Stimulated activated CD4-positive, alpha-beta T cell treated with anti-CD3 and anti-CD28 coated beads, Interleukin-15, amount 100 ng/mL, for 1 hour (primary cell): ENCODE measurements at places on chromosomes 11 and 22.

- no peak for DNase-seq
Measured at GRCh38 chr22:25663654-25664053, 78.3 kb upstream of the MYO18B start.

DNA sequence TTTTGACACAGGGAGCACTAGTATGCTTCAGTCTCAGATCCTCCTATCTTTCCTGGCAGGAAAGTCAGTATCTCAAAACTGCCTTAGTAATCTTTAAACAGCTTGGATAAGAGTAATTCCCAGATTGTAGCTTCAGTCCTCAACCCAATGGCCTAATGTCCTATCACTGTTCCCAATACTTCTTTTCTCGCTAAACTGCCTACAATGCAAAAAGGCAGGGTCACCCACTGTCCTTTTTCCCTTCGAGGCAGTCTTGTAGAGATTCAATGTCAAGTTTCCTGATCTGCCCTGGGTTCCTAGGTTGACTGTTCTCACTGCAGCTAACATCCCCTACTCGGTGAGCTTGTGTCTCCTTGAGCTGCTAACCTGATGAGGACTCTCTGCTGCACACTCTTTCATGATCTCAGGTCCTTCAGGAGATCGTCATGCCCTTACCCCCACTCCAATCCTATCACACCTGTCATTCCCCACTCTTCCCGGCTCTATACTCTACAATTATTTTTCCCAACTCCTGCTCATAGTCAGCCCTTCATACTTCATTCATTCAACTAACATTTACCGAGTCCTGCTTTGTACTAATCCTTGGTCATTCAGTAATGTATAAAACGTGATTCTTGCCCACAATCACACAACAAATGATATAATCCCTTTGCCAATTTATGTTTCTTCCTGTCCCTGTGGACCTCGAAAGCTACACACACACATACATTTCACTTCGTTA lies 904 bp downstream of the C2CD3 start:
- DNase-seq = no peak

DNA sequence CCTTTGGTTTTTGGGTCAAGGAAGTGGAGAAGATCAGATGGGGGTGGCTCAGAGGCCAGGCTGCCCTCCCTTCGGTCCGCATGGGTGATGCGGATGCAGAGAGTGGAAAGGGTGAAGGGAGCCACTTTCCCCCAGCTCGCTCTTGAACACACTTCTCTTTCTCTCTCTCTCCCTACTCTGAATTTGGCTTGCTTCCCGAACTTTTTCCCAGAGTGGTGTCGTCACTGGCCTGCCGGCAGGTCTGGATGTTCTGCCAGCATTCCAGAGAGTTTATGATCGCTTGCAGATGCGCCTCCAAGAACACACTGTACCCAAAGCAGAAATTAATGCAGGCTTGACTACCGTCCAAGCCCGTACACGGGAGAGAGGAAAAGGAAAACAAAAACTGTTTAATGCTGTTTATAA lies 103.2 kb downstream of the ZBTB16 start:
- DNase-seq = no peak

DNA sequence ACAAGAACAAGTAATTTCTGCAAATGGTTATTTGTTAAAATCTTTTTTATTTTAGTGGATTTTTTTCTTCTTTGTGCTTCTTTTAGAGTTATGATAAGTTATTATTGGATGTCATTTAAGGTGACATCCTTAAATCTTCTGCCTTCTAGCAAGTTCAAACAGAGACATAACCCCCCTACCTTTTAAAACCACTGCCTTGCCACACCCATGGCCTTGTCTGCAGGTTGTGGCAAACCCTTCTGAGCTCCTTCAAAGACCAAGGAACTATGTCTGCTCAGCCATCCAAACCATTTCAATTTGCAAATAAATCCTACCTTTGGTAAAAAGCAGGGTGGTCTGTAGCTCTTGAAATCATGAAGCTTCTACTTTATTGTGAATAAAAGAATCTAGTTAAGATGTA lies 241.6 kb downstream of the FAM76B start:
- DNase-seq = no peak

DNA sequence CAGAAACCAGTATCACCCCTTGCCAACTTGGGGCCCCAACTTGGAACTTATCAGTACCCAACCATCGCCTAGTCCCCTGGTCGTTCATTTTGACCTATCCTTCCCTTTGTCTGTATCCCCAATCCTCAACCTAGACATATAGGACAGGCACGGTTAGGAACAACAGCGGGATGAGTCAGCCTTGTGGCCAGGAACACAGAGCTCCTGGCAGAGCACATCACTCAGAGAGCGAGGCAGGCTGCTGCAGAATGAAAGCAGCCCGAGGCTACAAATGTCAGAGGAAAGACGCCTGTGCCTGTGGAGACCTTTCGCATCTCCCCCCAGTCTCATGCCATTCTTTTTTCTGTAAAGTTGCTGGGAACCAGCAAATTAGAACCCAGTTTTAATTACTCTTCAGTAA lies 14.6 kb downstream of the DKK3 start:
- DNase-seq = no peak

- DNase-seq = no peak
Measured at GRCh38 chr11:35588627-35589026, 29.6 kb upstream of the FJX1 start.
